ENCODE measurements at places on chromosomes 7 and 10. TPM values are rescaled to one million over a fixed set of nuclear protein-coding genes. Genes with fewer than 3 reads are reported as not detected.

The TMEM273 gene
- 23.7 TPM for total RNA-seq

The FAM24A gene
- not detected for total RNA-seq

The AKR1D1 gene
- not detected for total RNA-seq

The FAM25C gene
- total RNA-seq, result not detected

The PTCD1 gene
- total RNA-seq, result 6.3 TPM

The FBXO24 gene
- total RNA-seq, result not detected

The EPO gene
- total RNA-seq, result not detected

The VWA2 gene
- total RNA-seq, result 17.8 TPM

The ANKRD61 gene
- not detected for total RNA-seq

The RUFY2 gene
- total RNA-seq, result 11.1 TPM

The NPC1L1 gene
- not detected for total RNA-seq

The CCL26 gene
- not detected for total RNA-seq

The ELMO1 gene
- 86.1 TPM for total RNA-seq

The ZNF727 gene
- total RNA-seq, result 1.6 TPM

The EEF1AKMT2 gene
- 3.6 TPM for total RNA-seq

The CALML3 gene
- not detected for total RNA-seq

The EEPD1 gene
- total RNA-seq, result 5.9 TPM

The ENTPD1 gene
- 21.0 TPM for total RNA-seq

The MYH16 gene
- not detected for total RNA-seq

The BAIAP2L1 gene
- 32.9 TPM for total RNA-seq

The LFNG gene
- total RNA-seq, result 45.6 TPM

The CALD1 gene
- 156 TPM for total RNA-seq

The SEMA3A gene
- 8.8 TPM for total RNA-seq

The CFAP69 gene
- total RNA-seq, result 6.5 TPM

The DLX5 gene
- not detected for total RNA-seq

The SLC13A1 gene
- not detected for total RNA-seq

The SPAG6 gene
- 44.1 TPM for total RNA-seq

The GJD4 gene
- total RNA-seq, result not detected

The HGF gene
- 8.8 TPM for total RNA-seq

The AKR1C1 gene
- total RNA-seq, result 46.5 TPM

The DDX21 gene
- 57.4 TPM for total RNA-seq

The MMD2 gene
- not detected for total RNA-seq

The CCDC71L gene
- 19.3 TPM for total RNA-seq

The DPYSL4 gene
- 0.76 TPM for total RNA-seq

The FANK1 gene
- total RNA-seq, result 29.3 TPM

The ELFN1 gene
- 1.0 TPM for total RNA-seq

The LIMK1 gene
- total RNA-seq, result 28.6 TPM

The TAS2R4 gene
- total RNA-seq, result 0.74 TPM

The CTTNBP2 gene
- 6.3 TPM for total RNA-seq

The HSPA12A gene
- 11.5 TPM for total RNA-seq

The OR13A1 gene
- not detected for total RNA-seq

The HOXA10 gene
- not detected for total RNA-seq

The LIPK gene
- total RNA-seq, result not detected
